ENCODE measurements at places on chromosomes 13 and 19.

DNA sequence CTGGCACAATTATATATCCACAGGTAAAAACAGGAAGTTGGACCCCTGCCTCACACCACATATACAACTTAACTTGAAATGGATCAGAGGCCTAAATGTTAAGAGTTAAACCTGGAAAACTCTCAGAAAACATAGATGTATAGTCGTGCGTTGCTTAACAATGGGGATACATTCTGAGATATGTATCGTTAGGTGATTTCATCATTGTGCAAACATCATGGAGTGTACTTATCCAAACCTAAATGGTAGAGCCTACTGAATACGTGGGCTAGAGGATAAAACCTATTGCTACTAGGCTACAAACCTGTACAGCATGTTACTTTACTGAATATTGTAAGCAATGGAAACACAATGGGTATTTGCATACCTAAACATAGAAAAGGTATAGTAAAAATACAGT lies 14.8 kb upstream of the CALM3 start:
- no peak for DNase-seq

- DNase-seq: no peak
Observed at GRCh38 chr13:65154661-65155447, 2075.3 kb downstream of the PCDH9 start.

GRCh38 chr13:39273953-39274738 lies 235.9 kb downstream of the NHLRC3 start:
- DNase-seq: no peak

- DNase-seq: no peak
Observed at GRCh38 chr13:27130223-27130978, 41.2 kb downstream of the USP12 start.

DNA sequence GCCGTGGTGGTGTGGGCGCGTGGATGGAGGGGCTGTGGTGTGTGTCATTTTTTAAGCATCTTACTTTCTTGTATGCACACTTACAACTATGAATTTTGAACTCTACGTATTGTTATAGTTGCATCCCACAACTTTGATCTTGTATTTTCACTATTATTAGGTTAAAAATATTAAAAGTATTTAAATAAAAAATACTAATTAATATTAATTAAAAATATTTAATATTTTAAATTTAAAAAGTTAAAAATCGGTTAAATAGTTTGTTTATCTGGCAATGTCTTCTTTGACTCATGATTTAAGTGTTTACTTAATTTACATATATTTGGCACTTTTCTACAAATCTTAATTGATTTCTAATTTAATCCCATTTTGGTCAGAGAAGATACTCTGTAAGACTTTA lies 17.8 kb upstream of the GJB6 start:
- DNase-seq: no peak

DNA sequence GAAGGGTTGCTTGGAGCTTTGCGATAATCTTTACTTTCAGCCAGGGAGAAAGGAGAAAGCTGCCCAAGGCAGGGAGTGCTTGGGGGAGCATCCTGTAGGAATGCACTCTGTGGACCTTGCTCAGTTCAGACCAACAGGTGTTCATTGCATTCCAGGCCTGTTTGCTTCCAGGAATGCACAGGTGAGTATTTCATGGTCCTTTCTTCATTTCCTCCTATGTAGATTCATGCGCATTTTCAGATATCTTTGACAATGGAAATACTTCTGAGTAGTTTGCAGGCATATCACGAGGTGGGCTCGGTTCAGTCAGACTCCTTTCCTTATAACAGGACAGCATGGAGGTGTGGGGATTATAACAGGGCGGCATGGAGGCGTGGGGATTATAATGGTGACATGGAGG lies 254.8 kb downstream of the FGF9 start:
- no peak for DNase-seq

- no peak for DNase-seq
Observed at GRCh38 chr13:43572656-43573360, 214.0 kb downstream of the ENOX1 start.

GRCh38 chr13:98004107-98004506 lies 50.6 kb downstream of the IPO5 start:
- peak; percentile 27 for DNase-seq

DNA sequence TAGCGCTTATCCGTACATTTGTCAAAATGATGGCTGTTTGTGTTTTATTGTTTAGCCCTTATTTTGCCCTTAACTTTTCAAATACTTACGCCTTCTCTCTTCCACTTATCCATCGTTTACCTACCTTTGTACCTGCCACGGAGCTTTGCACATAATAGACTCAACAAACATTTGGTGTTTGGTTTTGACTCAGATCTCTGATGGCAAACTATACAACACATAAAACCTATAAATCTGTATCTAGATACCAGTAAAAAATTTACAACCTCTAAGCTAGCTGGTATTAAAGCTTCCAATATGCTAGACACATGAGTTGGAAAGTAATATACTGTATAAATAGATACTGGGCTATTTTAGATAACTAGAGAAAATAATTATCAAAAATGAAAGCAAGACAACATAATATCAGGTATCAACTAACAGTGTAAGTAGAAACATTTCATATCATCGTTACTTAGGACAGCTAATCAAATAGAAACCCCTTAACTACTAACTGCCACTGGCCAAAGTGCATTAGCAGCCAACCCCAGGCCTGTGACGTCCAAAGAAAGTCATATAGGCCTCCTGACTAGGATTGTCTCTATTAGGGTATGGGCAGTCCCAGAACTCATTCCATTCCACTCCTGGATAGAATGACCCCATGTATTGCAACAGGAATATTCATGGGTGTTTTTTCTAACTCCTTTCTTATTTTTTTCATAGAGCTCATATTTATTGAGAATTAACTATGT lies 53.8 kb downstream of the KCTD12 start:
- no peak for DNase-seq

GRCh38 chr13:23268441-23268840 lies 87.7 kb downstream of the SGCG start:
- no peak for DNase-seq

GRCh38 chr19:30854661-30855060 lies 482.5 kb downstream of the ZNF536 start:
- DNase-seq: no peak

DNA sequence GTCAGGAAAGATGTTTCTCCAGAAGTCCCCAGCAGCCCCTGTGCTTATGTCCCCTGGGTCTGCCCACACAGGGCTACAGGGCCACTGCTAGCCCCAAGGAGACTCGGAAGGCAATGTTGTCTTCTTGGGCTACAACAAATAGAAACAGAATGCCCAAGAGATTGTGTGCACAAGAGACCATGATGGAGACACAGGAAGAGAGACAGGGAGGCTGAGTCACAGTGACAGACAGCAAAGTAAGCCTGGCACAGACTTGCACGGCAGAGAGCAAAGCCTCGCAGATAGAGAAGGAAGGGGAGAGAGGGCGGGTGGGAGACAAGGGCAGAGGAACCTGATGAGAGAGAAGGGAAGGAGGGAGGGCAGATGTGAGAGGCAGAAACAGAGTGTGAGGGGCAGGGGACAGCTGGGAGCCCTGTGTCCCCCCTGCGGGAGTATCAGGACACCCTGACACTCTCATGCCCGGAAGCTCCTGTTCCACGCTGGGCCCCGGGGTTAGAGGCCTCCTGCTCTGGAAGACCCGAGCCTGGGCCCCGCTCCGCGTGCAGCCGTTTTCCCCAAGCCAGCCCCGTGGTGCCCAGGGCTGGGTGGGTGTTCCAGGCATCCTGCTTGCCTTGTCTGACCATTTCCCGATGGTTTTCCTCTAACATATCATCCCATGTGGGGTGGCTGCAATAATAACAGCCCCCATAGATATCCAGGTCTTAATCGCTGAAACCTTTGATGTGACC lies 2.7 kb upstream of the PLA2G4C start:
- DNase-seq: no peak

GRCh38 chr13:32281096-32281495 lies 34.1 kb downstream of the ZAR1L start:
- no peak for DNase-seq

DNA sequence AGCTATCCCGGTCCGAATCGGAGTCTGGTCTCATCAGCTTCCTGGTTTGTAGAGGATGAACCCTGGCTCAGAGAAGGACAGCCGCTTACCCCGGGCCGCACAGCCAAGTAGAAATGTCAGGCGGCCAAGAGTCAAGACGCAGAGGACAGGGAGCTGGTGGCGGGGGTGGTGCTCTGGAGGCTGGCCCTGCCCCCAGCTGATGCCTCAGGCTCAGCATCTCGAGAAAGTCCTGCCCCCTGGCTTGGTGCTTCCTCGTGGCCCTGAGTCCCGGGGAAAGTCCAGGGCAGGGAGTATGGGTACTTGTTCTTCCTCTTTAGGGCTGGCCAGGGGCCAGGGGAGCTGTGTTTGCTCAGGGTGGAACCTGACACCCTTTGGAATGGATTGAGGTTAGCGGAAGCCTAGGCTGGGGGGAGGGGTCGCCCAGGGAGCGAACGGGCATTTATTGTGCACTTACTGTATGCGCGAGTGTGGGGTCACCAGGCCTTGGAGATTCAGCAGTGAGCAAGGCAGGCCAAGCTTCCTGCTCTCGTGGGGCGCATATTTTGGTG lies 2.2 kb downstream of the TJP3 start:
- DNase-seq: no peak

GRCh38 chr19:13597640-13598039 lies 91.4 kb upstream of the CACNA1A start:
- peak; percentile 32 for DNase-seq

- DNase-seq: no peak
Observed at GRCh38 chr19:29085206-29085605, 127.7 kb downstream of the UQCRFS1 start.

GRCh38 chr13:104289400-104289799 lies 1223.2 kb upstream of the SLC10A2 start:
- no peak for DNase-seq

DNA sequence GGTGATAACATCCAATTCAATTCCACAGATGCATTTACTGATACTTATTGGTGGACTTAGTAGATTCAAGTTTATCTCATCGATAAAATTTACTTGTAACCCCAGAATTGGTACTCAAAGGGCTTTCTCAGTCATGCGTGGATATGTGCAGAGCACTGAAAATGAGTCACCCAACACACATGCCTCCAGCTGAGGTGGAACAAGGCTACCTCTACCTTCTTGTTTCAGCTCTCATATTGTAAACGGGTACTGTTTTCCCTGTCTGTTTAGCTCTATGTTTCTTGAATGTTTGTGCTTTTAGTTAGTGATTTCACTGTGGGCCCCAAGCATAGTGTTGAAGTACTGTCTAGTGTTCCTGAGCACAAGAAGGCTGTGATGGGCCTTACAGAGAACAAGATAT lies 1.5 kb downstream of the LRRC63 start:
- no peak for DNase-seq

DNA sequence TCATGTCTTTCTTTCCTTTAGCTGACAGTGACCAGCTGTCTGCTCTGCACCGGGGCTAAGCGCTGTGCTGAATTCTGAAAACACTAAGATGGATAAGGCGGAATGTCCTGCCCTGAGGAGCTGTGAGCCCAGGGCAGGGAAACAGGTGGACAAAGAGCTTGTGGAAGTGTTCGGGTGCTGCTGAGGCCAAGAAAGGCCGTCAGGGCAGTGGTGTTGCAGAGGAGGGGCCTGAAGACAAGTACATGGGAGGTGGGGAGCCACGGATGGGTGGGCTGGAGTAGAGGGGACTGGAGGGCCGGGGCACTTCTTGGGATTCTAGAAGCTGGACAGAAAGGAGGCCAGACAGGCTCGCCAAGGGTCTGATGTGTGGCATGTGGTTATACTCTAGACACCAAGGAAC lies 66.2 kb upstream of the GPR183 start:
- no peak for DNase-seq

- DNase-seq: no peak
Observed at GRCh38 chr13:107562203-107562602, 653.1 kb downstream of the LIG4 start.

DNA sequence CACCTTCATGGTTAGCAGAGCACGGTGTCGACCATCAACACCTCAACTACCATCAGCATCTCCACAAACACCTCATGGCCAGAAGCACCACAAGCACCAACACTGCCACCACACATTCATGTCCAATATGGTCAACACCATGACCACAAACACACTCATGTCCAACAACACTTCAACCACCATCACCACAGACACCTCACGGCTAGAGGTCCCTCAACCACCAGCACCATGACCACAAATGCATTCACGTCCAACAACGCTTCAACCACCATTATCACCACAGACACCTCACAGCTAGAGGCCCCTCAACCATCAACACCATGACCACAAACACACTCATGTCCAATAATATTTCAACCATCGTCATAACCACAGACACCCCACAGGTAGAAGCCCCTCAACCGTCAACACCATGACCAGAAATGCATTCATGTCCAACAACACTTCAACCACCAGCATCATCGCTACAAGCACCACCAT lies 10.2 kb downstream of the TRAPPC5 start:
- DNase-seq: no peak

- no peak for DNase-seq
Observed at GRCh38 chr13:95524264-95524901, 28.1 kb upstream of the CLDN10 start.

DNA sequence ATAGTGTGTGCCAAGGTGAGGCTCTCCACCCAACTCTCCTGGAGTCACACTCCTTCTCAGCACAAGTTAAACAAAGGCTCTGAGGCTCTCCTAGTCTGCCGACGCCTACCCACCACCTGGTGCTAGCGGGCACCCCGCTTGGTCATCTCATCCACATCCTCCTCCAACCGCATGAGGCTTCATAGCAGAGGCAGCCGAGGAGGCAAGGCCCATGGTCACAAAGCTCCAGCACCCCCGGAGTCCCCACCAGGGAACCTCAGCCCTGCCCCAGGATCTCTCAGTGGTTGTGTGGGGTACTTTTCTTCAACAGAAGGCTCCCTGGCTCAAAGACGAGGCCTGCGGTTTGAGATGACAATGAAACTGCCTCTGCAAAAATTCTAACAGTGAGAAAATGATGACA lies 43.0 kb downstream of the STK24 start:
- no peak for DNase-seq

DNA sequence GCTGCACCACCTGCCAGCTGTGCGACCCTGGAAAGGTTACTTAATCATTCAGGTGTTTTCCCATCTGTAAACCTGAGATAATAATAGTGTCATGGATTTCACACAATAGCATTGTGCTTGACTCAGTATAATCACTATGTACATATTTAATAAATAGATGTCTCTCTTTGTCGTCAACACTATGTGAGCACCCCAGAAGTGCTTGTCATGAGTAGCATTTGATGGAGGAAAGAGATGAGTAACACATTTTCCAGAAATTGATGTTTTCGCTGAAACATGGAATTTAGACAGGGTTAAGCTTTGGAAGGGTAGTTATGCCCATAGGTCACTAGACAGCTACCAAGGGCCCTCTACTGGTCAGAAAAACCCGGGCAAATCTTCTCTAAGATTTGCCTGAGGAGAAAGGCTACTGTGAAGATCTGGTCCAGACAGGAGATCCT lies 9.5 kb upstream of the MBNL2 start:
- DNase-seq: no peak

- peak; percentile 67 for DNase-seq
Observed at GRCh38 chr13:23656637-23657371, 86.6 kb downstream of the TNFRSF19 start.

Measured in brain pericyte (primary cell).